ENCODE measurements at places on chromosomes 13 and 19. TPM values are rescaled to one million over a fixed set of nuclear protein-coding genes. Genes with fewer than 3 reads are reported as not detected.

Gene ARHGAP33
- 38.7 TPM for polyA plus RNA-seq

Gene CRLF1
- 4.7 TPM for polyA plus RNA-seq

Gene PCDH20
- 5.6 TPM for polyA plus RNA-seq

Gene RAX2
- polyA plus RNA-seq = not detected

Gene GNA15
- polyA plus RNA-seq = 1.4 TPM

Gene CGB7
- polyA plus RNA-seq = 1.4 TPM

Gene ZNF816
- 14.8 TPM for polyA plus RNA-seq

Gene SYNE4
- 13.2 TPM for polyA plus RNA-seq

Gene POGLUT2
- 46.4 TPM for polyA plus RNA-seq

Gene RFPL4AL1
- not detected for polyA plus RNA-seq

Gene EFNB2
- 134 TPM for polyA plus RNA-seq

Gene ALG5
- polyA plus RNA-seq = 49.5 TPM

Gene BRCA2
- polyA plus RNA-seq = 11.3 TPM

Gene HAUS5
- 33.1 TPM for polyA plus RNA-seq

Gene GRK1
- polyA plus RNA-seq = 0.30 TPM

Gene ZNF534
- 0.43 TPM for polyA plus RNA-seq

Gene PCDH9
- 13.7 TPM for polyA plus RNA-seq

Gene APOC4
- not detected for polyA plus RNA-seq

Gene BEST2
- polyA plus RNA-seq = not detected

Gene ENOX1
- polyA plus RNA-seq = 8.5 TPM
